ENCODE measurements at places on chromosomes 13 and 19.
A peak's percentile ranks its signal among the peaks of the same experiment; 100 is the strongest.

GRCh38 chr13:33217256-33217655 lies 68.3 kb downstream of the STARD13 start:
- no peak for DNase-seq

GRCh38 chr19:49680421-49681351 lies 3.6 kb downstream of the PRMT1 start:
- peak; percentile 85 for DNase-seq

DNA sequence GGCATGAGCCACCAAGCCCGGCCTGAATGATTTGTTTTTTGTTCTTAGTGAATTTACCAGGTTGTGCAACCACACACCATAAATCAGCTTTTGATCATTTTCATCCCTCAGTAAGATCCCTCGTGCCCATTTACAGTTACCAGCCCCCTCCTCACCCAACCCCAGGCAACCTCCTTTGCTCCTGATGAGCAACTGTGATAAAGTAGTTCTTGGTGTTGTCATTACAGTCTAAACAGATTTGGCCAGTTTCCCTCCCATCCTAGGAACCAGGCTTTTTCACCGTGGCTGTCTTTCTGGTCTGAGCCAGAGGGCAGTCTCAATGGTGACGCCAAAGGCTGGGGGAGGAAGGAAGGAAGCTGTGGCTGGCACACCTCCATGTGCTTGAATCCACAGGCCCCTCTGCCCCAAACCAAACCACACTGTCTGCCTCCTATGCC lies 61.2 kb upstream of the WDFY2 start:
- peak; percentile 58 for DNase-seq

- no peak for DNase-seq
Measured at GRCh38 chr19:1156305-1156801, 17.7 kb downstream of the SBNO2 start.

DNA sequence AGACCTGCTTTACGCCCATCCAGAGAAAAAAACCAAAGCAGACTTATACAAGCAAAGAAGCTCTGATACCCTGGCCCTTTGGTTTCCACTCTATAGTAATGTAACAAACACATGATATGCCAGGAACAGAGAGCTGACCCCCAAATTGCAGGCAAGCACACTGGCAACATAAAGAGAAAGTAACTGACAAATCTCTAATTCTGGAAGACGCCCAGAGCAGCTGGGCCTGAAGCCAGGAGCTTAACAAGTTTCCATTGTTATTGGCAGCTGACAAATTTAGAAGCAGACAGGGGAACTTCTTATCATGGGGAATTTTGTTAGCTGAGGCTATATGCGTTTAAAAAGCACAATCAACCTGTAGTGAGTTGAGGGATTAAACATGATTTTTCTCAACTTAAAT lies 158.0 kb downstream of the DLEU7 start:
- peak; percentile 36 for DNase-seq

GRCh38 chr19:28257396-28257795 lies 955.6 kb downstream of the UQCRFS1 start:
- no peak for DNase-seq

DNA sequence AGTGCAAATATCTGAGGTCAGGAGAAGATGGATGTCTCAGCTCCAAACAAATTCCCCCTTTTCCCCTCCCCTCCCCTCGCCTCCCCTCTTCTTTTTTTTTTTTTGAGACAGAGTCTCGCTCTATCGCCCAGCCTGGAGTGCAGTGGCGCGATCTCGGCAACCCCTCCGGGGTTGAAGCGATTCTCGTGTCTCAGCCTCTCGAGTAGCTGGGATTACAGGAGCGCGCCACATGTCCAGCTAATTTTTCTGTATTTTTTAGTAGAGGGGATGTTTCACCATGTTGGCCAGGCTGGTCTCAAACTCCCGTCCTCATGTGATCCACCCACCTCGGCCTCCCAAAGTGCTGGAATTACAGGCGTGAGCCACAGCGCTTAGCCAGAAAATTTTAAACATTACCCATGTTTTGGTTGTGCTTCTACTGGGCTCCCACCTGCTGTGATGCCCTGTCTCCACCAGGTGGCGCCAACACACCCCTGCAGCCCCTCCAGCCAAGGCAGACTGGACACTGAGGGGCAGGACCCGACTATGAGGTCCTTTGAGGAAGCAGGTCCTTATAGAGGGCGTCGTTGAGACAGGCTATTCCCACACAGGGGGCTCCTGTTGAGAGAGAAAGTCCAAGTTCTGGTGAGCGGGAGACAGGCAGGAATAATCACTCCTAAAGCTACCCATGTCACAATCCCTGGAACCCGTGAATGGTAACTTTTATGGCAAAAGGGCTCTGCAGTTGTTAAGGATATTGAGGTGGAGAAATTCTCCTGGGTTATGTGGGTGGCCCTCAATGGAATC lies 6.3 kb downstream of the ERICH4 start:
- peak; percentile 74 for DNase-seq

- no peak for DNase-seq
Measured at GRCh38 chr13:73168953-73169401, 110.2 kb downstream of the KLF5 start.

DNA sequence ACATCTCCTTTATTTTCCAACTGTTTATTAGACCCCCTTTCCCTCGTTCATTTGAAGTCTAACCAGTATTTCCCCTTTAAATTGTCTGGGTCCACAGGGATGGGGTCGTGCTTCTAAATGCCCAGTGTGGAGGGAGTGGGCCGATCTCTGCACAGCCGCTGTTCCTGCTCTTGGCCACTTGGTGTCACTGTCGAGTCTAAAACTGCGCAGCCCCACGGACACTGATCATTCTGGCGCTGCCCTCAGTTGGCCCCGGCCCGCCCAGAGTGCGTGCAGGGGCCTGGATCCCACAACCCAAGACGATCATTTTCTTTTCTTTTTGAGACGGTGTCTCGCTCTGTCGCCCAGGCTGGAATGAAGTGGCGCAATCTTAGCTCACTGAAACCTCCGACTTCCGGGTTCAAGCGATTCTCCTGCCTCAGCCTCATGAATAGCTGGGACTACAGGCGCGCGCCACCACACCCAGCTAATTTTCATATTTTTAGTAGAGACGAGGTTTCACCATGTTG lies 12.0 kb downstream of the WDR88 start:
- peak; percentile 85 for DNase-seq

DNA sequence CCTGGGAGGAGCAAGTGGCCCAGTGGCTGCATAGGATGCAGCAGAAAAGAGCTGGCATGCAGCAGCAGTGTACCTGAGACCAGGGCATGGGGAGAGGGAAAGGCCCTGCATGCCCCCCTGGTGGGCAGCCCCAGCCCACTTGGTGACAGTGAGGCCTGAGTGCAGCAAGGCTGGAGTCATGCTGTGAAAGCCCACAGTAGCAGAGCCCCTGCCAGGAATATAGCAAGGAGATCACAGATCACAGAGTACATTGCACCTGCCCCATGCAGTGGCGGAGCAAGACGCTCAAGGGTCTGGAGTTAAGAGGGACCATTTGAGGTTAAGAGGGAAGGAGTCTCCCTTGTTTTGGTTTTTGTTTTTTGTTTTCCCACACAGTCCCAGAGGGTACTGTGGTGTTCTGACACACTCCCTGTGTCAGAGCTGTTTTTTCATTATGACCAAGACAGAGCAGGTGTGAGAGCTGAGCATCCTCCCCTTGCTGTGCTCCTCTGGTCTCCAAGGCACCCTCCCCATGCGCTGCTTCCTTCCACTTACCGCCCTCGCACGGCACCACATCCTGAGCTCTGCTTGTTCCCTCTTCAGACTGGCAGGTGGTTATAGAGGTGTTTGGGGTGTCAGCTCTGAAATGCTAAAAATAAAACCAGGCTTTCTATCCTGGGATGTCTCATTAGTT lies 85.0 kb upstream of the UBL3 start:
- peak; percentile 48 for DNase-seq

DNA sequence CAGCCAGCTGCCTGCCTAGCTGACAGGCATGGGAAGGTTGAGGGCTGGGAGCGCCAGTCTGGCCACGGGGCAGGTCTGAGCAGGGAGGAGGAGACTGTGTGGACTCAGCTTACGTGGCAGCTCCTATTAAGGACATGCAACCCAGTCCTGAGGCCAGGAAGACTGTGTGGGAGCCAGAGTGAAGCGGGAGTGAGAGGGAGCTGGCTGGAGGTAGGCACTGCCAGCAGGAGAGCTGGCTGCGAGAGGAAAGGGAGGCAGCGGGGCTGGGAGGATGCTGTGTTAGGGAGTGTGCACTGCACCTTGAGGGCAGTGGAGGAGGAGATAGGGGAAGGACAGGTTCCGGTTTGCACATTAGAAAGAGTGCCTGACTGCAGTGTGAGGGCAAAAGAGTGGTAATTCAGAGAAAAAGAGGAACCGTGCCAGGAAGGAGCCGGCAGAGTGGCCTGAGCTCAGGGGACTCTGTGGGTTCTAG lies 99.2 kb downstream of the SLC7A1 start:
- DNase-seq = peak; percentile 94

DNA sequence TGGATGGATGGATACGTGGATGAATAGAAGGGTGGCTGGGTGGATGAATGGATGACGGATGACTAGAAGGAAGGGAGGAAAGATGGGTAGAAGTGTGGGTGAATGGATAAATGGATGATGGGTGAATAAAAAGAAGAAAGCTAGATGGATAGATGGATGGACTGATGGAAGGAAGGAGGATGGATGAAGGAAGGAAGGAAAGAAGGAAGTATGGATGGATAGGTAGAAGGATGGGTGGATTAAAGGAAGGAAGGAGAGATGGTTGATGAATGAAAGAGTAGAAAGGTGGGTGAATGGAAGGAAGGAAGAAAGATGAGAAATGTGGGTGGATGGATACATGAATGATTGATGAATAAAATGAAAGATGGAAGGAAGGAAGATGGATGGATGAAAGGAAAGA lies 14.5 kb downstream of the ARHGEF18 start:
- no peak for DNase-seq

- DNase-seq = no peak
Measured at GRCh38 chr19:43644181-43644580, 4.5 kb upstream of the CADM4 start.

DNA sequence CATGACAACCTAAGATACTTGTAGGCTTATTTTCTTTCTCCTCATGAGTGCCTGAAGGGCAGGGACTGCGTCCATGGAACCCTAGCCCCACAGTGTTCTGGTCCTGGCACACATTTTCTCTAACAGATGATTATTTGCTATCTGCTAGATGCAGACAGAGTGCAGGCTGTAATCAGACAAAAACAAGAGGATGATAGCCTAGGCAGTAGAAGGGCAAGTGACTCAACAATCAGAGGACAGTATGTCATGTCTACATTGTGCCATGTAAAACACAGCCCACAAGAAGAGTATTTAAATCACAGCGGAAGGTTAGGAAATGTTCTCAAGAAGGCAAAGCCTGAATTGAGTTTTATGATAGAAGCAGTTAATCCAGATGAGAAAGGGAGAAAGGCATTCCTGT lies 29.3 kb downstream of the MIPEP start:
- no peak for DNase-seq

DNA sequence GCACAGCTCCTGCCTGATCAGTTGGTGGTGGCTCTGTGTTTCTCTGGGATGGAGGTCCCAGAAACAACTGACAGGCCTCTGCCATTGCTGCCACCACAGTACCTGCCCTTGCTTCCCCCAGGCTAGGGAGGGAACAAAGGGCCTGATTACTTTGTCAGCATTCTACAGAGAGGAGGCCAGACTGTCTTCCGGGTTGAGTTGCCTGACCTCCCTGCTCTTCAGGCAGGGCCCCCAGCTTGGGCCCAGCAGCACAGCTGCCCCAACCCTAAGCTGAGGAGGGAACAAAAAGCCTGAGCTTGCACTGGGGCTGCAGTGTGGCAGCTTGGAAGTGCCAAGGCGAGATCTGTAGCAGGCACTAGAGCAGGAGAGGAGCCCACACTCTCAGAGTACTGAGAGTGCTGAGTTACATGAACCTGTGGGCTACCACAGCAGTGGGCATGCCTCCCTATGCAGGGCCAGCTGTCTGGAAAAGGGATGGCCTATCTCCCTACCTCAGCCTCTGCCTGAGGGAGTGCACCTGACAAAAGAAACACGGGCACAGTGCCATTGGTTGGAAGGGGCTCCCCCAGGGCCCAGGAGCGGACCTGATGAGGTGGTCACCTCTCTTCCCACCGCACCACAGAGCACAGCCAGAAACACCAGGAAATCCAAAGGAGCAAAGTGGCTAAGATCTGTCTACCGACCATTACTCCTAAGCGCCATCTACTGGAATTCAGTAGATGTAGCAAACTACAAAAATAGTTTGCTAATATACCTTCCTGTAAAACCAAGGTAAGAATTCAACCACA lies 24.4 kb downstream of the SLC25A15 start:
- DNase-seq = peak; percentile 63

GRCh38 chr19:15292847-15293582 lies 39.3 kb downstream of the BRD4 start:
- DNase-seq = no peak

GRCh38 chr19:47697863-47698609 lies 15.2 kb upstream of the EHD2 start:
- DNase-seq = peak; percentile 77

GRCh38 chr19:49854378-49855263 lies 3.7 kb downstream of the PTOV1 start:
- no peak for DNase-seq

GRCh38 chr13:65555962-65556361 lies 1674.2 kb downstream of the PCDH9 start:
- DNase-seq = no peak

DNA sequence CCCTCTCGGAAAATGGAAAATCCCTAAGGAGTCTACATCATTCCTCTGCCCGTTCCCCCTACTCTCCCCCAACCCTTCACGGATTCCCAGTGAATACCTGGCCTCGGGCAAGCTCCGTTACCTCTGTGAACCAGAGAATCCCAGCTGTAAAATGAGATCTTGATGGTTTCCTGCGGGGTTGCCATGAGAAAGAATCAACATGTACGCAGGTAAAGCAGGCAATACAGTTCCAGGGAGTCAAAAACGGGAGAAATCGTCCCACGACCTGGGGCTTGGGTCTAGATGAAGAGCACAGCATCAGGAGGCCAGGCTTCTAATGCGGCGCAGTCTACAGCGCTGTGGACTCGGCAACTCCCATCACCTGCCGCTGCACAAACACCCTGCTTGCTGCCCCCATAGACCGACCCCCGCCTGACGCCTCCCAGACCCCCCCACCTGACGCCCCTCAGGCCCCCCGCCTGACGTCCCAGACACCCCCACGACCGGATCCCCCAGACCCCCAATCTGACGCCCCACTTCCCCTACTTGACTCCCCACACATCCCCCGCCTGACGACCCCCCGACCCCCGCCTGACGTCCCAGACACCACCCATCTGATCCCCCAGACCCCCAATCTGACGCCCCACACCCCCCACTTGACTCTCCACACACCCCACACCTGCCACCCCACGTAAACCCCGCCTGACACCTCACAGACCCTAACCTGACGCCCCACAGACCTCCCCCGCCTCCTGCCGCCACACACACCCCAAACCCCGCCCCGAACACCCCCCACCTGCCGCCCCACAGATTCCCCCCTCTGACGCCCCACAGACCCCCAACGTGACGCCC lies 680 bp downstream of the LIG4 start:
- DNase-seq = no peak

GRCh38 chr19:10228920-10229319 lies 2.2 kb downstream of the S1PR2 start:
- DNase-seq = no peak

- DNase-seq = no peak
Measured at GRCh38 chr13:21898459-21898858, 227.6 kb downstream of the FGF9 start.

GRCh38 chr13:95833719-95834118 lies 156.8 kb downstream of the DNAJC3 start:
- DNase-seq = no peak
